ENCODE measurements at places on chromosomes 4 and X.

- DNase-seq: no peak
Observed at GRCh38 chr4:159035570-159035969, 67.3 kb upstream of the RAPGEF2 start.

- DNase-seq: no peak
Observed at GRCh38 chr4:128940971-128941370, 131.5 kb downstream of the JADE1 start.

GRCh38 chrX:18596096-18596495 lies 75.8 kb downstream of the RS1 start:
- DNase-seq: no peak

DNA sequence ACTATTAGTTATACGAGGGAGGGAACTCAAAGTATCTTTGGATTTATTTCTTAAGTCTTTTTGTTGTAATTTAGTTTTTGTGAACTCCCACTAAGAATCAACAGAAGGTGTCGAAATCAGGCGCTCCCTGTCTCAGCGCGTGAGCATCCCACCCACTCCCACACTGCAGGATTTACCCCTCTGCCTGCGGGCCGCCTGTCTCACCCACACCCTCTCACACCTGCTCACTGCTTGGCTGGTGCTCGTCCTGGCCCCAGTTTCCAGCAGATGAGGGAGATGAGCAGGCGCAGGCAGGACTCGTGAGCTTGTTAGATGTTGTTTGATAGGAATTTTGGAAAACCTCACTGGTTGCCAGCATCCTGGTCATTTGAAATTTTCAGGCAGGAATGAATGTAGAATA lies 20.8 kb upstream of the HGFAC start:
- DNase-seq: no peak

DNA sequence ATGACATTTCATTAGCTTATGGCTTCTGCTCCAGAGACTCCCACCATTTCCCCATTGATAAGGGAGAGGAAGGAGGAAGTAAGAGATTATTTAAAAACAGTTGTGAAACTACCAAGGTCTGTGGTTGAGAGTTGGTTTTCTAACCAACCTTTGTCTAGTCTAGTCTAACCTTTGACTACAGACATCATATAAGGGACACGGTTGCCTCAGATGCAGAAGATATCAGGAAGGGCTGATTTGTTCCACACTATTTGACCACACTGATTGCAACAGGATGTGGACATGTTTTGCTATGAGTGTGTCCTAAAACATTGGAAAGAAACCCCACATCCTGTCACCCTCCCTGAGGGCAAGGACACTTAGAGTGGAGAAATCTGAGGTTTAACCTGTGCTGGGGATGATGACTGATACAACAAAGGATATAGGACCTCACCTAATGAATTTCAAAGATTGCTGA lies 53.0 kb downstream of the COQ2 start:
- no peak for DNase-seq

GRCh38 chr4:187814737-187815465 lies 180.7 kb upstream of the ZFP42 start:
- DNase-seq: peak; percentile 2

- DNase-seq: no peak
Observed at GRCh38 chrX:10972706-10973105, 138.4 kb upstream of the HCCS start.

DNA sequence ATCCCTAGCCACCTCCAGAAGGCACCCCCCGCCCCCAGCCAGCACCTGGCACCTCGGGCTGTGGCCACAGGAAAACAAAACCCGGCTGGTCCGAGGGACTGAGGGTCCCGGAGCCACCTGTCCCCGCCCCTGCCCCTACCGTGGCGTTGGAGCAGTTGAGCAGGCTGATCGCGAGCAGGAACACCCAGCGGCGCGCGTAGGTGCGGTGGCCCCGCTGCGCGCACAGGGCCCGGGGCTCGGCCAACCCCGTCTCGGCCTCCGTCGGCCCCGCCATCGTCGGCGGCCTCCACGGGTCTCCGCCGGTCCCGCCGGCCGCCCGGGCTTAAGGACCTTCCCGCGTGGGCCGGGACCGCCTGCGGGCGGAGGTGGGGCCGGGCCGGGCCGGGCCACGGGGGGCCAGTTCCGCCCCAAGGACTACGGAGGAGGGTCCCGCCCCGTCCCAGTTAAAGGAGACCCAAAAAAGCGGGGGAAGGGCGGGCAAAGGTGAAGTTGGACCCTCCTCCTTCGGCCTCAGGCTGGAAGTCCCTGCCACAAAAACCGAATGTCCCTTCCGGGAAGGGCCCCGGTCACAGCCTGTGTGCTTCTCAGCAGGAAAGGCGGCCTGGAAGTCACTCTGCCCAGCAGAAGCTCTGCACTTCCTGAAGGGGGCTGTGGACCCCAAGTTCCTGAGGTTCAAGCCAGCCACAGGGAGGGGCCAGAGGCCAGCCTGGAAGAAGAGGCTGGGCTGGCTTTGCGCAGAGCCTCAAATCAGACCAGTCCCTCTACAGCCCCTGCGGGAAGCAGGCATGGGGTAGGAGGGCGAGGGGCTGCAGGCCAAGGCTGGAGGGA lies at the start of gene SLC49A3:
TSS of gene SLC49A3 (minus strand) at position 298 of the 828 bp plus-strand sequence. CDS start at position 274, 24 bp downstream.
- peak; percentile 33 for DNase-seq

DNA sequence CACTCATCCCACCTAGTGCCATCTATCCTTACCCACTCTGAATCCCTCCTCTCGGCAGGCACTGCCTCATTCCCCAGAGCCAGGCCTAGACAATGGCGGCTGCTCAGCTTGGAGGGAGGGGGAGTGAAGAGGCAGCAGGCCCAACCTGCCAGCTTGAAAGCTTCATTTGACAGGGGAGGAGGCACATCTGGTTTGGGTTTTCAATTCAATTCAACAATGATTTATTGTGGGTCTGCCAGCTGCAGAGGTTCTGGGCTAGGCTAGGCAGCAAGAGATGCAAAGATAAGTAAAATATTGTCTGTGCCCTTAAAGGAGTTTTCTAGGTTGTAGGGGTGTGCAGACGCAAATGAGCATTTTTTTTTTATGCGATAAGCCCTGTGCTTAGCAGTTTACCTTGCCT lies 58.5 kb downstream of the RTL9 start:
- no peak for DNase-seq

DNA sequence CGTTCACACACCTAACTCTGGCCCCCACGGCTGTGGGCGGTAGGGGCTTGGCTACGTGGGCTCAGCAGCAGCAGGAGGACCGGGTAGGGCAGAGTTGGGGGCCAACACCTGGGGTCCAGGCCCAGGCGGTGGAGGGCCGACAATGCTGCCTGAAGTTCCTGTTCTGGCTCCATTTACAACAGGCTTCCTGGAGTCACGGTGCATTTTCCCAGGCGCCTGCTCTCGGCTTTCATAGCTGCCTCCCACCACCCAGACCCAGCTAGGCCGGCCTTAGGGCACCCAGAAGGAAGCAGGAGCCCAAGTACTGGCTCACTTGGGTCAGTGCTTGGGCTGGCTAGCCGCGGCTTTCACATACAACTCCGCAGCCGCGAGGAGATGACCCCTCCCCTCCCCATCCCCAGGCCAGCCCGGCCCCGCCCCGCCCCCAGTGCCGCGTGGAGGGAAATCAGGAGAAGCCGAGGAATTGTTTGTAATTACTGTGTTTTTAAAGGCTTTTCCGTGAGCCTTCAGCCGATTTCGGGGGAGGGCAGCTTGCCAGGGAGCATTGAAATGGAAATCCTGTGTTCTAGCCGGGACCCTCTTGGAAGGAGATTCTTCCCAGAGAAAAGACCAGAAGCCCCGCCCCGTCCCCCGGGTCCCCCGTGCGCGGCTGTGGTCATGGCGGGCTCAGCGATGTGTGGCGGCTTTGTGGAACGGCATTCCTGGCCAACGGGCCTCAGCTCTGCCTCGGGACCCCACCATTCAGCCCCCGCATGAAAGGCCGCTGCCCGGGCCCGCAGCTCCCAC lies 28.5 kb downstream of the PJA1 start:
- no peak for DNase-seq

DNA sequence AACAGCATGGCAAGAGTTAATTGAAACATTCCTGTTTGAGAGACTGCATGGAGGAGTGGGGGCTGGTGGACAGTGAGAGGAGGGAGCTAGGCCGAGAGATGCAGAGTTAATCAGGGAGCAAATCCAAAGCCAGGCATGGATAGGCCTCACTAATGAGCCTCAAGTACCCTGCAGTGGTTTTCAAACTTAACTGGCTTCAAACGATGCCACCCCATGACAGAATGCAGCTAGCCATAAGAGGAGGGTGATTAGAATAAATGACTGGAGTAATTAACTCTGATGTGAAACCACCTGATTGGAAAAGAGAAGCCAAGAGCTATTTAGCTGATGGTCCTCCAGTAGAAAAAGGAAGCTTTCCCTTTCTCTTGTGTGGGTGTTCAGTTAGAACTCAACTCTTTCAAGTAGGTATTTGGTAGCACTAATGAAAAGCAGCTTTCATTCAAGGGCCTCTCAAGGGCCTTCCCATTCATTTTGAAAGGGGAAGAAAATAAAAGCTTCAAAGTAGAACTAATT lies 215.4 kb upstream of the MAB21L2 start:
- no peak for DNase-seq

DNA sequence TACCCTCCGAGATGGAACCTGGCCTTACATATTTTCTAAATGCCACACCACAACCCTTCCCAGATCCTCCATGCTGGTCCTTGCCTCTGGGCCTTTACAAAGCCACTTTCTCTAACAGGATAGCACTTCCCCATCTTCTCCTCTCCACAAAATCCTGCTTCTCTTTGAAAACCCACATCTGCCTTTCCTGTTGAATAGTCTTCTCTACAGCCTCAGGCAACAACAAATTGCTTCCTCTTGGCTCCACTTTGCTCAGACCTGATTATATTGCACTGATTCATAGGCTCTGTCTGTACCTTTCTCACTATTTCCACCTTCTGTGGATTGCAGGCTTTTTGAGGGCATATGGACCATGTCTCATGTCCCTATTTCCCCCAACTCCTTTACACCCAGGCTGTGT lies 203.7 kb upstream of the MBNL3 start:
- no peak for DNase-seq

DNA sequence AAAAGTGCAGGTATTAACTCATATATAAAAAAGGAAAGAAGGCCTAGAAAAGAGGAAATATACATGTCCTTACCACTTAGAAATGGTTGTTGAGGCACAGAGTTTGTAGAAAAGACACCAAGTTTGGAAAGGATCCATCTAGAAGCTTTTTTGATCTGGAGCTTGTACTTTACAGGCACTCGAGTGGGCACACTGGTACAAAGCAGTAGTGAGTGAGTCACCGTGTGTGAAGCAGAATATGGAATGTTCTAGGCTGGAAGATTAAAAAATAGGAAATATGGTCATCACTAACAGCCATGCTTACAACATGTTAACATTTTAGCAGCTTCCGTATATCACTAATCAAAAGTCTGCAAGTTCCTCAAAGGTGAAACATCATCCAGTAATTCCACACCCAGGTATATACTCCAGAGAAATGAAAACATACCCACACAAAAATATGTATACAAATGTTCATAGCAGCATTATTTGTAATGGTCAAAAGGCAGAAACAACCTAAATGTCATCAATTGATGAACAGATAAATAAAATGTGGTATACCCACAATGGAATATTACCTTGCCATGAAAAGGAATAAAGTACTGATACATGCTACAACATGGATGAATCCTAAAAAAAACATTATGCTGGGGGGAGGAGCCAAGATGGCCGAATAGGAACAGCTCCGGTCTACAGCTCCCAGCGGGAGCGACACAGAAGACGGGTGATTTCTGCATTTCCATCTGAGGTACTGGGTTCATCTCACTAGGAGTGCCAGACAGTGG lies 69.5 kb downstream of the FRYL start:
- peak; percentile 44 for DNase-seq

- no peak for DNase-seq
Observed at GRCh38 chr4:151728006-151728405, 32.8 kb downstream of the GATB start.

DNA sequence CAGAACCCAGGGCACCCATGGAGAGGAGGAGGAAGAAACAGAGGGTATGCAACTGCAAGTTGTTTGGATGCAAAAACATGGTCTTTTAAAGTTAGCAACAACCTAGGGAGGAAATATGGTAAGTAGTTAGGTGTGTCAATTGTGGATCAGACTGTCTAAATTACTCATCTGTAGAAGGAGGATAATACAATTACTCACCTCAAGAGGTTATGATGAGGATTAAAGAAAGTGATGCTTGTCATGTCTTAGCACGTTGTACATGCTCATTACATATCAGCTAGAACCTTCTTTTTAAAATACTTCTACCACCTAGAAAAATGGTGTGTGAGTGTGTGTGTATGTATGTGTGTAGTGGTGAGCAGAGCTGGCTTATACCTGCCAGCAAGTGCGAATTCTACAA lies 2.3 kb upstream of the C1QTNF7 start:
- no peak for DNase-seq

DNA sequence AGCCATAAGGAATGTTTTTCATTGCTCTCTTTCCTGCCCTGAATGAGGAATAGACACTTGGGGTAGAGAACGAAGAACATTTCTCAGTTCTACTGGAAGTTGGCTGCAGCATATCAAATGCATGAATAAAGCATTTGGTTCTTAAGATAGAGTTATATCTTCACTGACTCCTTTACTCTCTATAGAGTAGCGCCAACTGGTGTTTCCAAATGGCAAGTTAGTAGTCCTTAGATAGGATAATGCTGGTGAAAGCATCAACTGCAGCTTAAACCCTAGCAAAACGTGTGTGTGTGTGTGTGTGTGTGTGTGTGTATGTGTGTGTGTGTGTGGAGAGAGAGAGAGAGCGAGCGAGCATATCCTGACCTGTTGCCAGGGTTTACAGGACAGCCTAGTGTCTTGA lies 62.2 kb upstream of the FRMPD4 start:
- no peak for DNase-seq

Data from lung microvascular endothelial cell (primary cell).